ENCODE measurements at places on chromosomes 5 and 9.
A peak's percentile ranks its signal among the peaks of the same experiment; 100 is the strongest.

GRCh38 chr5:154474396-154475334, 3.4 kb downstream of the HAND1 start:
- DNase-seq = no peak

DNA sequence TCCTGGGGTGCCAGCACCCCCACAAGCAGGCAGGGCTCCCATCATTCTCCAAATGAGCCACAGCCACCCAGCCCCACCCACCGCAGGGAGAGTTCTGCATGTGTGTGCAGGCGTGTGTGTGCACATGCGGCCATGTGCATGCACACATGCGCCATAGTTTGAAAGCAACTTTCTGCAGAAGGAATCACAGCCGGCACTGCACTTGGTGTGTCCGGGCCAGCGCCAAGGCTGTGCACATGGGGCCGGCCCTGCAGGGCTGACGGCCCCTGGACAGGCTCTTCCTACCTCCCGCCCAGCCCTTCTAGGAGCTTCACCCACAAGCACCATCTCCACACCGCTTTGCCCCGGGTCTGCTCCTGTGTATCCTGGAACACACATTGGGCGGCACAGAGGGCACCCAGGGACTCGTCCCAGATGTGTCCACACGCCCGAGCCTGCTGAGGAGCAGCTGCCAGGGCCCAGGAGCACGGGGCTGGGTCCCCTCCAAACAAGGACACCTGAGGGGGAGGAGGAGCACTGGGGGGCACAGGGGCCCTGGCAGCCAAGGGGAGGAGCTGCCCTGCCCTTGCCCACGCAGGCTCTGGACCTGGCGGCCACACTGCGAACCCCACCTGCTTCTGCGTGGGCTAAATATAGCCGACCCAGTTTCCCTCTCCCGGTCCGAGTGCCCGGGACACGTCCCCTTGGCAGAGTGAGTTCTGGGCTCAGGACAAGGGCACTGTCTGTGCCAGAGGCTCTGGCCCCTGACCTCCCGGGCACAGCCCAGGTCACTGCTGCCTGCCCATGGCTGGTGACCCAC, 19.1 kb downstream of the TPPP start:
- peak; percentile 72 for DNase-seq

- DNase-seq = no peak
Observed at GRCh38 chr5:87850843-87851242, 417.8 kb downstream of the TMEM161B start.

- peak; percentile 6 for DNase-seq
Observed at GRCh38 chr9:4228606-4229005, 71.3 kb downstream of the GLIS3 start.

- no peak for DNase-seq
Observed at GRCh38 chr5:111301264-111301663, 77.1 kb downstream of the CAMK4 start.

DNA sequence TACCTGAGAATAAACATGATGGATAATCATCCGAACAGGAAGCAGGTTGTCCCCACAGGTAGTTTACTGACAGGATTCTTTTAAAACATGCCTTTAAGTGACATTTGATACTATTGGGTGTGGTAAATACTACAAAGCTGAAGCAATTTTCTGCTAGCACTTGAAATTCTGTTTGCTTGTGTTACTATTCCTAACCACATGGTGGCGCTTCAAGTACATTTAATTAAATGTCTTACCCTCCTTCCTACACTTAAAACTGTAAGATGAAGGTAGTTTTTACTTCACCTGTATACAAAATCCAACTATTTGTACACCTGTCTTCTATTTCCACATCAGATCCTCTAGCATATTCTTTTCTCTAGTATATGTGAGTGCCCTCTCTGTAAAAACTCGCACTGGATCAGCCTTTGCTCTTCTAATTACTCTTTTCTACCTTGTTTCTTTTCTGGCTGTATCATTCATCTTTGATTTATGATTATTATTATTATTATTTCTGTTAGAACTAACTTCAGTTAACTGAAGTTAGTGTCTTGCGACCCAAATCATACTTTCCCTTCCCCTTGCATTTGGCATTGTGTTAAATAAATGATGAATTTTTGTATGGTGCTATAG, 18.4 kb downstream of the SLC25A46 start:
- no peak for DNase-seq

DNA sequence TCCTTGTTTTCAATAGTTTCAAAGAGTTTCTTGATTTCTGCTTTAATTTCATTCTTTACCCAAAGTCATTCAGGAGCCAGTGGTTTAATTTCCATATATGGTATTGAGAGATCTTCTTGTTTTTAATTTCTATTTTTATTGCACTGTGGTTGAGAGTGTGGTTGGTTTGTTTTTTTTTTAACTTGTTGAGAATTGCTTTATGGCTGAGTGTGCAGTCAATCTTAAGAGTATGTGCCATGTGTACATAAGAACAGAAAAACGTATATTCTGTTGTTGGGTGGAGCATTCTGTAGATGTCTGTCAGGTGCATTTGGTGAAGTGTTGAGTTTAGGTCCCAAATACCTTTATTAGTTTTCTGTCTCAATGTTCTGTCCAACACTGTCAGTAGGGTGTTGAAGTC, 26.7 kb upstream of the IPPK start:
- DNase-seq = no peak

DNA sequence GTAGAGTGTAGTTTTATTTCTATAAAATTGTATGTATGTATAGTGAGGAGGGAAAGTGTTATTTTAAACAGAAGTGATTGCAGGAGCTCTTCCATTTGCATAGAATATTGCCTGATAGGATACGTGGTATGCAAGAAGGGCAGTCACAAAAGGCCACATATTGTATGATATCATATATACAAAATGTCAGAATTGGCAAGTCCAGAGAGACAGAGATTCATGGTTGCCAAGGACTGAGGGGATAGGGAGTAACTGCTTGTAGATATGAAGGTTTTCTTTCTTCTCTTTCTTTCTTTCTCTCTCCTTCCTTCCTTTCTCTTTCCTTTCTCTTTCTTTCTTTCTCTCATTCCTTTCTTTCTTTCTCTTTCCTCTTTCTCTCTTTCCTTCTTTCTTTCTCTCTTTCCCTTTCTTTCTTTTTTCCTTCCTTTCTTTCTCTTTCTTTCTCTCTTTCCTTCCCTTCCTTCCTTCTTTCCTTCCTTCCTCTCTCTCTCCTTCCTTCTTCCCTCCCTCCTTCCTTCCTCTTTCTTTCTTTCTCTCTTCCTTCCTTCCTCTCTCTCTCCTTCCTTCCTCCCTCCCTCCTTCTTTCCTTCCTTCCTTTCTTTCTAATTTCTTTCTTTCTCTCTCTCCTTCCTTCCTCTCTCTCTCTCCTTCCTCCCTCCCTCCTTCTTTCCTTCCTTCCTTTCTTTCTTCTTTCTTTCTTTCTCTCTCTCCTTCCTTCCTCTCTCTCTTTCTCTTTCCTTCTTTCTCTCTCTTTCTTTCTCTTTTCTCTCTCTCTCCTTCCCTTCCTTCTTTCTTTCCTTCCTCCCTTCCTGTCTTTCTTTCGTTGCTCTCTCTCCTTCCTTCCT, 24.5 kb upstream of the WDR38 start:
- no peak for DNase-seq

- peak; percentile 19 for DNase-seq
Observed at GRCh38 chr5:119031905-119032304, 39.0 kb upstream of the DMXL1 start.

GRCh38 chr5:11640158-11640873, 263.9 kb downstream of the CTNND2 start:
- DNase-seq = no peak

GRCh38 chr5:14269395-14269794, 126.3 kb downstream of the TRIO start:
- no peak for DNase-seq

GRCh38 chr9:99479929-99480328, 257.8 kb downstream of the SEC61B start:
- no peak for DNase-seq

DNA sequence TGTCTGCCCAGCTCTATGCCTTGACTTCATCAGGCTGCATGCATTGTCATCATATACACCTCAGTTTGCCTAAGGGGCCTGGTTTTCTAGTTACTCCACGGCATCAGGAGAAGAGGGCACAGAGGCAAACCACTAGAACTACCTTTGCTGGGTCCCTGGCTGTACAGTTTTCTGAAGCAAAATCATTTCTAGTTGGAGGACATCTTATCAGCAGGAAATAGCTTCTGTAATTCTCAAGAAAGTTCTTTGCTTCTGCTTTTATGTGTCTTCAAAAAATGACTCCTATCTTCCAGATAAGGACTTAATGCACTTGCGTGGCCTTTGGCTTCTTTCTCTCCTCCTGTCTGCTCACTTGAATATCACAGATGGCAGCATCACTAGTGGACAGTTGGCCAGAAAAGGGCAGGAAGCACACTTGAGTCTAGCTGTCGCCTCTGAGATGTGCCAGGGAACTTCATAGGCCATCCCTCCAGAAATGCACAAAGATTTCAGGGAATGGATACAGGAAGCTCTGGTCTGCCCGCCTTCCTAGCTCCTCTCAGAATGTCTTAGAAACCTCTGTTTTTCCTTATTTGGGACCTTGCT, 22.4 kb upstream of the LTC4S start:
- DNase-seq = no peak

DNA sequence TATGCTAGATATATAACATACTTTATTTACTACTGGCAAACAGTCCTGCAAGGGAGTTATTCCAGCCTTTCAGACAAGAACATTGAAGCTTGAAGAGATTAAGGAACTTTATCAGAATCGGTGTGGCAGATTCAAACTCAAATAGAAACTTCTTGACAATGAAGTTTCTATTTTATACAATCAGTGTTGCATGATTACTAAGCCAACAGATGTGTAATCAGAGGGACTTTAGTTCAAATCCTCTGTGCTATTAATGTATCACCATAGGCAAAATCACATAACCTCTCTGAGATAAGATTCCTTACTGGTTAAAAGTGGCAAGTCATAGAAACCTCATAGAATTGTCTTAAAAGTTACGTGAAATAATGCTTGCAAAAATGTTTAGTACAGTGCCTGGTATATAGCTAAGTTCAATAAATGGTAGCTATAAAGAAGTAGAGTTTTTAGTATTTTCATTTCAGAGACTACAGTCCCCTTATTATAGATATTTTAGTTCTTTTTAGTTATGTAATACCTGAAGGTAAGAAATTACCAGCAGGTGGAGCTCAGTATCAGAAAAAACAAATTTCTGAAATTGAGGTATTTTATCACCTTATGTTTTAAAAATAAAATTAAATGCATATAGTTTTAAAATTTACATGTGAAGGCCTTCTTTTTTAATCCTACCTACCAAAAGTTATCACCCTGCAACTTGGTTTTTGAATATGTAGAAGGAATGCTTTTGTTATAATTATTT, 172.1 kb downstream of the FER start:
- no peak for DNase-seq

DNA sequence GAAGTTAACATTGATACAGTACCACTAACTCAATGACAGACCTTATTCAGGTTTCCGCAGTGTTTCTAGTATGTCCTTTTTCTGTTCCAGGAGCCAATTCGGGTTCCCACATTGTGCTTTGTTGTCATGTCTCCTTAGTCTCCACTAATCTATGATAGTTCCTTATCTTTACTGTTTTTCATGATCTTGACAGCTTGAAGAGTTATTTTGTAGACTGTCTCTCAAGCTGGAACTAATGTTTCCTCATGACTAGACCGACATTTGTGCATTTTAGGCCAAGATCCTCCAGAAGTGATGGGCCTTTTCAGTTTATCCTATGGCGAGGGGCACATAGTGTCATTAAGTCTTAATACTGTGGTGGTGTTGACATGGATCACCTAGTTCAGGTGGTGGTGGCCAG, 104.2 kb downstream of the MACROH2A1 start:
- DNase-seq = no peak

DNA sequence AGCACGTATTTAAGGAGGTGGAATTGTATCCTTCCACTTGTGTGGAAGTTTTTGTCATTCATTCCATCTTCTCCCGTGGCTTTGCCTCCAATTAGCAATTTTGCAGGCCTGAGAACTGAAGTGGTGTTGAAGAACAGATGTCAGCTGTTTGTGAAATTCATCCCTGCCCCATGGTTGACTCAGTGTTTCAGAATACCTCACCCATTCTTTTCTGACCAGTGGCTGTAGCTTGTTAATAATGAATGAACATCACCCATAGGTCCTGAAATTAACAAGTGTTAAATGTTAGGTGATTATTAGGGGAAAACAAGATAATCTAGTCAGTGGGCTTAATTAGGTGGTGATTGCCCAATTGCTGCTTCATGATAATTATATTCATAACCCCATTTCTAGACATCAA, 11.7 kb downstream of the ZNF462 start:
- DNase-seq = no peak

GRCh38 chr5:98320343-98320742, 453.1 kb upstream of the RGMB start:
- no peak for DNase-seq

DNA sequence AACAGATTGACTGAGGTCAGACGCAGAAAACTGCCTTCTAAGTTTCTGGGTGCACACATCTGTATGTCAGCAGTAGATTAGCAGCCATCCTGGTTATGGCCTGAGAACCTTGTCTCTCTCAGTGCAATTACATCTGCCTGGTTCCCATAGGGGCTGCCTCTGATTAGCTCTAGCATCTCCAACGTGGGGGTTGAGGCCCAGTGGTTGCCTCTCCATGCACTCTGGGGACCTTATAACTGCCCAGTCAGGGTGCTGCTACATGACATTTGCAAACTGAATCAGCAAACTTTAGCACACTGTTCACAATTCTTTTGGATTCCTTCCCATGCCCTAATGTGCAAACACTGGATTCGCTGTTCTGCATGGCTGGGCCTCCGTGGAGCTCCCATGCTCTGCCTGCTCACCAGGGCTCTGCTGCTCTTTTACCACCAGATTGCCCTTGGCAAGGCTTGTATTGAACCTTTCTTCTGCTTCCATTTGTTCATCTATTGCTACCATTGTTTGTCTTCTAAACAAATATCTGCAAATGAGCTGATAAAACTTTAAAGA, 36.2 kb downstream of the SNX18 start:
- DNase-seq = no peak
